ENCODE measurements at places on chromosomes 12 and 14.

DNA sequence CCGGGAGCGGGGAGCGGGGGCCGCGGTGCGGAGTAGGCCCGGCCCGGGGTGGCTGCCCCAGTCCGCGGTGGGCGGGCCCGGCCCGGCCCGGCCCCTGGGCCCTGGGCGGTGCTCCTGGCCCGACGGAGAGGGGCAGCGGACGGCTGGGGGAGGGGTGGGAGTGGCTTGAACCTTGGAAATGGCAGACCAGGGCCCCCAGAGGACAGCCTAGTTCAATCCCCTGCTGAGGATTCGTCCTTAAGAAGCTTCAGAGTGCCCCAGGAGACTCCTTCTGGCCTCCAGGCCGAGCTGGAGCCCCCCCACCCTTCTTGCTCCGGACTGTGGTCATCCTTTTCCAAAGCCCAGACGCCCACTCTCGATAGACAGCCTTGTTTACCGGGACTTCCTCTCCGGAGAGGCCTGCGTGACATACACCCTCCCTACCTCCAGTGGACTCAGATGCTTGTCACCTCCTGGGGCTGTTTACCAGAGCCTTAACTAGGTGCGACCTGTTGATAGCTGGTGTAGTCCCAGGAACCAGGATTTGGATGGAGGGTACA, 458 bp downstream of the KHNYN start:
- peak; percentile 85 for DNase-seq

DNA sequence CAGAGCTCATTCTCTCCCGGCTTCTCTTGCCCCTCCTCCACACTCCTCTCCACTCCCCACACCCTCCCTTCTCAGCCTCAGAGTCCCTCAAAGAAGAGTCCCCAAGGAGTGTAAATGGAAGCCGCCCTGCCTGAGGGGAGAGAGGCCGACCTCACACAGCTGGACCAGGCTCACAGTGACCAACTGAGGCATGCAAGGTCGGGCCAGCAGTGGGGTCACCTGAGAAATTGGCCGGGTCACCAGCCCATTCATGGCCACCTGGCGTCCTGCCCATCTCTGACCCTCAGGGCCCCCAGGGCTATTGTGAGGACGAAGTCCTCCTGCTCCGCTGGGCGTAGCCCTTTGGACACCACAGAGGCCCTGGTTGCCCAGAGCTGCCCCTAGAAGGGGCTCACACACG, 49.5 kb upstream of the NUAK1 start:
- no peak for DNase-seq

GRCh38 chr12:47433876-47434275, 272.0 kb downstream of the RPAP3 start:
- DNase-seq = no peak

DNA sequence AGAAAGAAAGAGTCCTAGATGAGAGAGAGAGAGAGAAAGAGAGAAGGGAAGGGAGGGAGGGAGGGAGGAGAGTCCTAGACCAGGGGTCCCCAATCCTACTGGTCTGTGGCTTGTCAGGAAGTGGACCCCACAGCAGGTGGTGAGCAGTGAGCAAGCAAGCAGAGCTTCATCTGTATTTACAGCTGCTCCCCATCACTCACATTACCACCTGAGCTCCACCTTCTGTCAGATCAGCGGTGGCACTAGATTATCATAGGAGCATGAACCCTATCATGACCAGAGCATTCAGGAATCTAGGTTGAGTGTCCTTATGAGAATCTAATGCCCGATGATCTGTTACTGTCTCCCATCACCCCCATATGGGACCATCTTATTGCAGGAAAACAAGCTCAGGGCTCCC, 39.2 kb upstream of the AMN1 start:
- no peak for DNase-seq

DNA sequence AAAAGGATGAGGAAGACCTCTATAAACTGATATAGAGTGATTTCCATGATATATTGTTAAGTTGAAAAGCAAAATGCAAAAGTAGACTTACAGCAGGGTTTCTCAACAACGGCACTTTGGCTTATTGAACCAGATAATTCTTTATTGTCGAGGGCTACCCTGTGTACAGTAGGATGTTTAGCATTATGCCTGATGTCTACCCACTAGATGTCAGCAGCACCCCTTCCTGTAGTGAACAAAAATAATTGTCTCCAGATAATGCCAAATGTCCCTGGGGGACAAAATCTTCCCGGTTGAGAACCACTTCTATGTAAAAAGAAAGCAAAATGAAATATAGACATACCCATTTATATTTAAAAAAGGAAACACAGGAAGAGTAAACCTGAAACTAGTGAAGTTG, 32.4 kb downstream of the ABCD2 start:
- DNase-seq = no peak

DNA sequence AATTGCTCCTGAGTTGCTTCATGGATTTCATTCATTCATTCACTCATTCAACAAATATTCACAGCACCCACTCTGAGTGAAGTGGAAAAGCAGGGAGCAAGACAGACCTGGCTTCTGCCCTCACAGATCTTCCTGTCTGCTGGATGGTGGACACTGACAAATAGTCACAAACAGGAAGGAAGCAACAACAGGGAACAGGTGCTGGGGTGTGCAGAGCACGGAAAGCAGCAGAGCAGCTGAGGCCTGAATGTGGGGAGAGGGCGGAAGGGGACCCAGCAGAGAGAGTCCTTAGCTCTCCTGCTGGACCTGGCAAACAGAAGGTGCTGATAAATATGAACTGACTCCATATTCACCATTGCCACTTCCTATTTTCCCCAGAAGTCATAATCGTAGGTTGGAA, 54.4 kb downstream of the SETD3 start:
- DNase-seq = peak; percentile 50

DNA sequence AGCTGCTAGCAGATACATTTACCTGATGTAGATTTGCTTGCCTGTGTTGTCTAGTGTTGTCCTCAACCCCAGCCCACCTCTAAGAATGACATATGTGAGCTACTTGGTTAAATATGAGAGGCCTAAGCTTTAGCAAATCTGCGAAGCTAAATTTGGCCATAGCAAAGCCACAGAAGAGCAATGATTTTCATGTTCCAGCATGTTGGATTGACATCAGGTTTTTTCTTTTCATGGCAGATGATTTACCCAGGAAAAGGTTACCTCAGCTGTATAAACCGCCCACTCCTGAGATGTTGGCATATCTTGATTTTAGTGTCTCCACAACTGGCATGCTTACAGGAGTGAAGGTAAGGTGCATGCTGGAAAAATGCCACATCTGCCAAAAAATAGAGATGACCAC, 36.4 kb upstream of the ATF1 start:
- no peak for DNase-seq

GRCh38 chr14:29955087-29955486, 27.4 kb upstream of the PRKD1 start:
- no peak for DNase-seq

DNA sequence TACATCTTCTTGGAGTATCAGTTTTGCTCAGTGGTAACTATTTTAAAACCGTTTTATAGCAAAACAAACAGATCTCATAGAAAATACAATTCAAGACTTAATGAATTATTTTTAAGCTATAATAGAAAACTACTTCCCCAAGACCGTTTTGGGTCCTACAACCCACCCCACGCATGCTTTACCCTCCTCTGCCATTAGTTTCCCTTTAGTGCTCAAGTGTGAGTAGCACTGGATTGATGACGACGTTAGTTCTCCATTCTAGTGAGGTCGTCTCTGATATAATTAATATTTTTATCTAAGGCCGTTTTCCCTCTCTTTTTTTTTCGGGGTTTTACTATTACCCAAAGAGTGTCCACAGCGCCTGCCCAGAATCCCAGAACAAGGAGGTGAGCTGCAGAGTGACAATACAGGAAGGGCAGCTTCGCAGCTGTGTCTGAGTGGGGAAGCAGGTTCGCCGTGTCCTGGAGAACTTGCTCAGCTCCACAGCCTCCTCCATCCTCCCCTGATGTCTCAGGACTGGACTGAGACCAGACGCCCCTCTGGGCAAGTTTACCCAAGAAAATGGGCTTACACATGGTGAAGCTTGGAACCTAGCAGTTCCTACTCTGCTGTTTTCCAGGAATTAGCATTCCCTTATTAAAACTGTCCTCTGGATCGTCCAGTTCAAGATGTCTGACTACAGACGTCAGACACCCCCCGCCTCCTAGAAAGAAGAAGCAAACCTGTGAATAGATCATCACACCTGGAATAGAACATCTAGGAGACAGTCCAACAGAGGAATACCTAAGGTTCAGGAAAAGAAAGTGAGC, 31.9 kb upstream of the MON2 start:
- no peak for DNase-seq

GRCh38 chr14:56452940-56453339, 126.7 kb upstream of the TMEM260 start:
- DNase-seq = no peak

DNA sequence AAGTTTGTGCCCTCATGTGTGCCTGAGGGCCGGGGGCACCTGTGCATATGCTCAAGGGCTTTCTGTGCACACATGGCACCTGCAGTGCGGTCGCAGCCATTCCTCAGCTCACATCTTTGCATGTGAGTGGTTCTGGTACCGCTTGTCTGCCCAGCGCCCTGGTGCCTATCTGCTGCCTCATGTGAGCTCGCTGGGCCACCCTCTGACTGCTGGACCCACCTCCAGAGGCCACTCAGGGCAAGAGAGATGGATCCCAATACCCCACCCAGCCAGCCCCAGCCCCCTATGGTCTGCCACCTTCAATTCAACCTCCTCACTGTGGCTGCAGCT, 5.4 kb upstream of the AMN start:
- no peak for DNase-seq

GRCh38 chr14:75361751-75362433, 65.9 kb upstream of the JDP2 start:
- no peak for DNase-seq

DNA sequence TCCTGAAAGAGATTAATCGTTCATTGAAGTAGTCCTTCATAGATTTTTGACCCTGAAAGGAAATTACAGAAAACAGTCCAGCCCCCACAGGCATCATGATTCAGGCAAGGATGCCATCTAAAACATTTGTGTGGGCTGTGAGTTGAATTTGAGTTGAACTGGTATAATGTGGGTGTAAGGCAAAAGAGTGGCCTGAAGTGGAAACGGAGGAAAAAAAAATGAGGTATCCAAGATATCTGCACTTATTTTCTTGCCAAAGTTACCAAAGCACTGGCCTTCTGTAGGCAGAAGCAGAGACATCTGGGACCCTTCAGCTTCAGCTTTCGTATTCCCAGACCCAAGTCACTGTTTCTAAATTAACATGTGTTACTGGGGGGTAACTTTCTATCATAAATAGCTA, 105.1 kb upstream of the DIO2 start:
- DNase-seq = no peak

GRCh38 chr14:54805445-54806322, 96.9 kb downstream of the GCH1 start:
- peak; percentile 91 for DNase-seq

- DNase-seq = no peak
These were observed 158.1 kb downstream of the FLRT2 start for GRCh38 chr14:85688006-85688405.

GRCh38 chr14:90398315-90398839, 1.5 kb downstream of the CALM1 start:
- DNase-seq = peak; percentile 60

DNA sequence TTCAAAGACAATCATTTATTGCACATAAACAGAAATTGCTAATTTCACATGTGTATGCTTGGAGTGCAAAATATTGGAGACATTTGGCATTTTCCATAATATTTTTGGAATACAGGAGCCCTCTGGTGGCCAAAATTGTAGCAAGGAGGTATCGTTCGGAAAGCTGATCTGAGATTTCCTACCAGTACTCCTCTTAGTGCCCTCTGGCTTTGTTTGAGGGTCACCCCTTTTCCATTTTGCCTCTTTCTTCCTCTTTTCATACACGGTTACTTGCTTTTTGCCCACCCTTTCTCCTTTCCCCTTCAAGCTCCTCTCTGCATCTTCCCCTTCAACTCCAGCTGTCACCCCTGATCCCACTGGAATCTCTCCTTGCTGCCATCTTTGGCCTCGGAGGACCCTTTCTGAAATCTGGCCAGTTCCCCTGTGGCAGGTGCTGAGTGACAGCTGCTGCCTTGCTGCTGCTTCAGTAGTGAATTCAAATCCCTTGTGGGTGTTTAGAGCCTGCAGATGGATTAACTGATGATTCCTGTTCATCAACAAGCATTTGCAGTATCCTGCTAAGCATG, 164.6 kb upstream of the PARP11 start:
- peak; percentile 92 for DNase-seq

DNA sequence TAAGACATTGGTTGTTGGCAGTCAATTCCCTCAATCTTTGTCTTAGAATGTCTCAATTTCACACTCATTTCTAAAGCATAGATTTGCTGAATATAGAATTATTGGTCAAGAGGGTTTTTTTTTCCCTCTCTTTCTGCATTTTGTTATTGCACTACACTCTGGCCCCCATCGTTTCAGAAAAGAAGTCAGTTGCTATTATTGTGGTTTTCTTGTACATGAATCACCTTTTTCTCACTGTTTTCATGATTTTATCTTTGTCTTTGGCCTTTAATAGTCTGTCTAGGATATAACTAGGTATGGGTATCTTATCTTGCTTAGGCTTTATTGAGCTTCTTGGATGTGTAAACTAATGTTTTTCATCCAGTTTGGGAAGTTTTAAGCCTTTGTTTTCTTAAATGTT, 194.3 kb upstream of the DAAM1 start:
- DNase-seq = no peak

DNA sequence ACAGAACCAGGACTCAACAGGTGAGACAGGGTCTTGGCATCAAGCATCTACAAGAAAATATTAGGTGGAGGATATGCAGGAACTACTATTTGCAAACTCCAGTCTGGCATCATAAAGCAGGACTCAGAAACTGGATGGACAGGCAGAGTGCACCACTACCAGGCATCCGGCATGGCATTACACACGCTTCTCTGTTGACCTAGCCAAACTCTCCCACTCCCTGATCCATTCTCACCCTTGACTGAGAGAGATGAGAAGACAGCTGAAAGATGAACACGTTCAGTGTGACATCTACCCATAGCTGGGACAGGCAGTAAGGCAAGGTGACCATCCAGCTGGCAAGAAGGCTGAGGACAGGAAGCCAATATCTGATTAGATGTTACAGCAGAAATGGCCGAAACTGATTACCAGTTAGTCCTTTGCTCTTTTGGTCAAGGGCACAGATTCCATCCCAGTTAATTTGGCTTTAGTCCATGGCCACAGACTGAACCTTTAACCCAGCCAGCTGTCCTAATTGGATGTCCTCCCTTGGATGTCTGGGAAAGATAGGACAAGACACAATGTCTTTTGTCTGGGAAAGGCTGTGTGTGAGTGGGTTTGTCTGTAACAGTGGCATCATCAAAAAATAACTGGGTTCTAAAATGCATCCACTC, 71.6 kb downstream of the BBS10 start:
- no peak for DNase-seq
